ENCODE measurements at places on chromosomes 5 and 9. TPM values are rescaled to one million over a fixed set of nuclear protein-coding genes. Genes with fewer than 3 reads are reported as not detected.

The ZDHHC11 gene
- 11.0 TPM for total RNA-seq

The SLC34A1 gene
- total RNA-seq, result not detected

The NR2F1 gene
- total RNA-seq, result 71.5 TPM

The IL12B gene
- total RNA-seq, result not detected

The PTGS1 gene
- 16.5 TPM for total RNA-seq

The HAVCR1 gene
- total RNA-seq, result 0.29 TPM

The PRRT1B gene
- not detected for total RNA-seq

The MLANA gene
- total RNA-seq, result not detected

The NR2F1-AS1 gene
- total RNA-seq, result 23.2 TPM

The SKP2 gene
- total RNA-seq, result 15.1 TPM

GRCh38 chr5:87022415-87022814 lies 245.3 kb upstream of the RASA1 start:
- no peak for DNase-seq

DNA sequence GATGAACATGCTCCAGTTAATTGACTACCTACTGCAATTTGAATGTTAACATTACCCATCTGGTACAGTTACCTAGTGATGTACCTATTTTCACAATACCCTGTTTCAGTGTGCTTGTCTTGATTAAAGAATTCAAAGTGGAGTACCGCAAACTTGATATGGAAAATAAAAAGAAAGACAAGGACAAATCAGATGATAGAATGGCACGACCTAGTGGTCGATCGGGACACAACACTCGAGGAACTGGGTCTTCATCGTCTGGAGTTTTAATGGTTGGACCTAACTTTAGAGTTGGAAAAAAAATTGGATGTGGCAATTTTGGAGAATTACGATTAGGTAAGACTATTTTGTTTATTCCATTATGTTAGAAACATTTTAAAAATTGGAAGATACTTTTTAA lies 33.5 kb downstream of the CSNK1G3 start:
- DNase-seq, result no peak

- DNase-seq, result peak; percentile 53
Measured at GRCh38 chr5:172634106-172634899, 6.8 kb upstream of the NEURL1B start.

DNA sequence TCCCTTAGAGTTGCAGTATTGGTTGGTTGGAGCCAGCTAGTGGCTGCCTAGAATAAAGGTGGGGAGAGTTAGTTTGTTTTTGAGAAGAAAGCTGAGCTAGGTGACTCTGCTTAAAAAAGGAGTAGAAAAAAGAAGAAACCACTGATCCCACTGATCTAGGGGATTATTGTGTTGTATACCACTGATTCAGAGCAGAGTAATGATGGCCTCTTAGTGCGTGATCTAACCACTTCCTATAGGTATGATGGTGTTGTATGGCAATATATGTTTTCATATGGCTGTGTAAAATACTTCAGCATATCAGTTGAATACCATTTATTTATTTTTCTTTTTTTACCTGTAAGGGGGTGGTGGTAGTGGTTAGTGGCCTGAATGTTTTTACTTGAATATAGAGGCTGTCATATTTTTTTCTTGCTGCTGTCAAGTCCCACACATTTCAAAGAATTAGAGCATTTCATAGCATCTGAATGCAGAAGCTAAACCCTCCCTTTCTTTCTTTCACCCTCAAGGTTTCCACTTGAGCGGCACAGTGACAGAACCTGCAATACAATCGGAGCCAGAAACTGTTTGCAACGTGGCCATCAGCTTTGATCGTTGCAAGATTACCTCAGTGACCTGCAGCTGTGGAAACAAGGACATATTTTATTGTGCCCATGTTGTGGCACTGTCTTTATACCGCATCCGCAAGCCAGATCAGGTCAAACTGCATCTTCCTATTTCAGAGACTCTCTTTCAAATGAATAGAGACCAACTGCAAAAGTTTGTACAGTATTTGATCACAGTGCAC lies 140.3 kb downstream of the ZSWIM6 start:
- no peak for DNase-seq

DNA sequence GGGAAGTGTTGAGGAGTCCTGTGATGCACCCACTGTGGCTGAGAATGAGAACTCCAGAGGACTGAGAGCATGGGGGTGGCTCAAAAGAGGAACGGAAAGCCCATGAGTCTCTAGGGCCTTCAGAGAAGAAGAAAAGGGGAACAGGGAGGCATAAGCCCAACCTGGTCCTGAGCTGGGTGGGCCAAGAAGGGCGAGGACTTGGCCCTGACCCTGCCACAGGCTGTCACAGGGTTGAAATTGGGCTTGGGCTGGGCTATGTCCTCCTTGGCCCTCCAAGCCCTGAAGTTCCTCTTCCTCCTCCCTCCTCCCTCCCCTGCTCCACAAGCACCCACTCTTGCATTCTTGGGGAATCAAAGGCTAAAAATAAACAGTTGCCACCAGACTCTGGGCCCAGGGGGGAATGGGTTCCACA lies 49.3 kb upstream of the PPARGC1B start:
- no peak for DNase-seq

DNA sequence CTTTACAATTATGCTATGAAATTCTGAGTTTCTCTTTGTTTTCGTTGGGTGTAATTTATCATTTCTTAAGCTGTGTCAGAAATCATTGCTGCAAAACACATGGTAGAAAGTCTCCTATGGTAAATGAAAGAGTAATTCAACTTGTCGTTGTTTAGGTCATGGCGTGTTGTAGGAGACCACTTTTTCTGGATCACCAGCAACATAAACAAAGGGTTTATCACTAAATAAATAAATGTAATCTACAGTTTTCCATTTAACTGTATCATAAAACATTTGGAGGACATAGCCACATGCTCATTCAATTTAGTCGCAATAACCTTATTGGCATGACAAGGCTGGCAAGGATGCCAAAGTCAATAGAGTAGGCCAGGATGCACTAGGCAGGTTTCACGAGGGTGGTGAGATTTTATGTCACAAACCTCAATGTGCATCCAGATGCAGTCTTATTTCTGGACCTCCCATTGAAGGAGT lies 154.4 kb upstream of the ERCC6L2 start:
- no peak for DNase-seq

GRCh38 chr9:34501889-34502425 lies 20.8 kb downstream of the ENHO start:
- DNase-seq, result peak; percentile 78

- no peak for DNase-seq
Measured at GRCh38 chr5:1278656-1279442, 16.0 kb downstream of the TERT start.

DNA sequence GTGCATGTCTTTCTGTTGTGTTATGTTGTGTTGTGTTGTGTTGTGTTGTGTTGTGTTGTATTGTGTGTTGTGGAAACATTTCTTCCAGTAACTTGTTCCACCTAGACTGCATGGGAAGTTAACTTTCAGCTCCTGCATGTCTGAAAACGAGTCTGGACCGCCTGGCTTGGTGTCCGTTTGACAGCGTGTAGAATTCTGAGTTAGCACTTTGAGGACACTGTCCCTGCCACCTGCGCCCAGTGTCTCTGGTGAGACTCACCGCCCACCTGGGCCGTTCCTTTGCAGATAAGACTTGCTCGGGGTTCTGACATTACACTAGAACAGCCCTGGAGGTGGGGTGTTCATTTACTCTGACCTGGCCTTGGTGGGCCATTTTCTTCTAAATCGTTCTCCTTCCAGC lies 42.0 kb downstream of the WNK2 start:
- DNase-seq, result no peak

DNA sequence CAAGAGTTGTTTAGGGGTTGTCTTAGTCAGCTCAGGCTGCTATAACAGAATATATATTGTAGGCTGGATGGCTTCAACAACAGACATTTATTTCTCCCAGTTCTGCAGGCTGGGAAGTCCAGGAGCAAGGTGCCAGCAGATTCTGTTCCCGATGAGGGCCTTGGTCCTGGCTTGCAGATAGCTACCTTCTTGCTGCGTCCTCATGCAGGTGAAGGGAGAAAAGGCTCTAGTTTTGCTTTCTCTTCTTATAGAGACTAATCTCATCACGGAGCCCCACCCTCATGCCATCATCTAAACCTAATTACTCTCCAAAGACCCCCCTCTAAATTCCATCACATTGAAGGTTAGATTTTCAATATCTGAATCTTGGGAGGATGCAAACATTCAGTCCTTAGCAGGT lies 246.0 kb upstream of the ANKRD55 start:
- no peak for DNase-seq

DNA sequence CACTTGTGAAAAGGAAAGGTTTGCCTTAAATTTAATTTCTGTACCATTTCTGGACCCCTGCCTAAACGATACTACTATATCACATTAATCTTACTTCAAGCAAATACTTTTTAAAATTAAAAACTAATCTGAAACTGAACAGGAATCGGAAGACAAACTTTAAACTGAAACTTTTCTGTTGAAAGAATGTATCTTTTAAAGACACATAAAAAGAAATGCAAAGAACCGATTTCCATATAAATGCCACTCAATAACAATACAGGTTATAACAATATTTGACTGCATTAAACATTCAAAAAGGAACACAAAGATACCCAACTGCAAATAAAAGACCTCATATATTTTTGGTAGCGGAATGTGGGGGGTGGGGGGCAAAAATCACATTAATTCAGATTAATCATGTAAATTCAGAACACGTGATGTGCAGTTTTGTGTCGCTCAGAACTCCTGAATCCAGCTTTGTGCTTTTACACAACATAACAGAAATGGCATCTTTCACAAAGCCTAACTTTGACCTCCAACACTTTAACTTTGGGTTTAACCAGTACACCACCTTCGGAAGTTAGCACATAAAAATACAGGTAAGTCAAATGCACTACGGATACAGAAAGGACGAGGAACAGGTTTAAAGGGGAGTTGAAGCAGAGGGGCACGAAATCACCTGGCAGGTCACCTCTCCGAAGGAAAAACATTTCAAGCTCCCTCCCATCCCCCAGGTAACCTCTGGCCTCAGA lies 925 bp downstream of the LIFR start:
- no peak for DNase-seq

- no peak for DNase-seq
Measured at GRCh38 chr5:82072138-82072537, 100.3 kb downstream of the ATG10 start.

GRCh38 chr9:94159069-94159939 lies 75.0 kb downstream of the PTPDC1 start:
- no peak for DNase-seq

DNA sequence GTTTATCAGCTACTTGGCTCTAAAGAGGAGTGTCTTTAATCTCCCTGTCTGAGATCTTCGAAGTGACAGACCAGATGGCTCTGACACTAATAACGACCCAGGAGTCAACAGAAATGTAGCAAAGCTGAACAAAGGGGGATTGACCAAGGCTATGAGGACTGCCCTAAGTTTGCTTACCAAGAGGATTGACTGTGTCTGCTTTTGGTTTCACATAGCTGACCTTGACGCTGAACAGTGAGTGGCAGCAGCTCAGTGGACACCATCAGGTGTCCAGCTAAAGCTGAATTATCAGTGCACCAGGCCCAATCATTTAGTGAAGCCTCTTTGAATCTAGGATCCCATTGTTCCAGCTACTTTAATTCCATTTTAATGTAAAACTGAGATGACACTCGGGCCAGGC lies 262.6 kb downstream of the COX7C start:
- DNase-seq, result no peak

- no peak for DNase-seq
Measured at GRCh38 chr5:79020861-79021561, 35.9 kb upstream of the ARSB start.

- DNase-seq, result no peak
Measured at GRCh38 chr5:132979367-132979940, 16.0 kb upstream of the AFF4 start.

- no peak for DNase-seq
Measured at GRCh38 chr5:94422812-94423211, 195.6 kb downstream of the KIAA0825 start.

DNA sequence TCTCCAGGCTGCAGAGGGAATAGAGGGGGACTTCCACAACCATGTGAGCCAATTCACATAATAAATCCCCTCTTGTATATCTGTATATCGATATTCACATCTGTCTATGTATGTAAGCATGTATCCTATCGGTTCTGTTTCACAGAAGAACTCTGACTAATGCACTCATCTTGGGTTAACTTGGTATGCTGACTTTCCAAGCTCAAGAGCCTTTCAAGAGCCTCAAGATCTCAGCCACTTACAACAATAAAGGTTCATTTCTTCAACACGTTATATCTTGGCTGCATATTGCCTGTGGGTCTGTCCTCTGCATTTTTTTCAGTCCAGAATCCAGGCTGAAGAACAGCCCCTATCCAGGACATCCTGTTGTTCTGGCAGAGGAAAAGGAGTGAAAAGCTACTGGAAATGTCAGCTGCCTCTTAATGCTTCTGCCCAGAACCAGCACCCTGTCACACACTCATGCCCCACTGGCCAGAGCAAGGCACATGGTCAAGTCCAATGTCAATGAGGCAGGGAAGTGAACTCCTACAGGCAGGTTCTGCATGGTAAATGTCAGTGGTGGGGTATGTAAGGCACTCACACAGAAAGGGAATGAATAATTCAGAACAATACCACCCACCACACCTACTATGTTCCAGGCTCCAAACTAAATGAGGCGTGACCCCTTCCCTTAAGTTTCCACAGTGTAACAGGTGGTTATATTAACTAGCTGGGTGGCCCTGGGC lies 91.6 kb upstream of the ICE1 start:
- no peak for DNase-seq

GRCh38 chr5:132465059-132465707 lies 25.4 kb downstream of the IRF1 start:
- peak; percentile 59 for DNase-seq

GRCh38 chr5:20608567-20608966 lies 620.6 kb upstream of the CDH18 start:
- no peak for DNase-seq

DNA sequence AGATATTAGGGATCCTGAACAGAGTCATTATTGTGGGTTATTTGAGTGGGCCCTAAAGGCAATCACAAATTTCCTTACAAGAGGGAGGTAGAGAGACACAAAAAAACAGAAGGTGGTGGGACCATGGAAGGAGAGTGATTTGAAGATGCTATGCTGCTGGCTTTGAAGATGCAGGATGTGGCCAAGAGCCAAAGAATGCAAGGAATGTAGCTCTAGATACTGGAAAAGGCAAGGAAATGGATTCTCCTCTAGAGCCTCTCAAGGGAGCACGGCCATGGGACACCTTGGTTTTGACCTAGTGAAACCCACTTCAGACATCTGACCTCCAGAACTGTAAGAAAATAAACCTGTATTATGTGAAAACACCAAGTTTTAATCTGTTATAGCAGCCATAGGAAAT lies 53.8 kb downstream of the TTC39B start:
- DNase-seq, result no peak

DNA sequence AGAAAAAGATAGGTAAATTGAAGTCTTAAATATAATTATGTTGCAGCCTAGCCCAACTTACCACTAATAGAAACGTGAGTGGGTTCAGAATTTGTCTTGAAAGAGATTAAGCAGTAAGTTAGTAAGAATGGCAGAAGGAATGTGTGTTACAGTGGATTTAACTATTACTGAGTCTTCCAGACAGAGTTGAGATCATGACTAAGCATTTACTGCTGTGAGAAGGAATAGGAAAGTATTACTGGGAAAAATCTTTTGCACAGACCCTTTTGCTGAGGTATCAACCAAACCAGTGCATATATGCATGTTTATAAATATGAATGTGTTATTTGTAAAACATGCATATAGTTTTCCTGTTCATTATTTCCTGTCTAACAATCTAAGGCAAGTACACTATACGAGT lies 112.8 kb upstream of the EFNA5 start:
- no peak for DNase-seq
